ENCODE measurements at places on chromosomes 1 and 21.
A peak's percentile ranks its signal among the peaks of the same experiment; 100 is the strongest.

GRCh38 chr1:43878854-43879253 lies 54.7 kb upstream of the ARTN start:
- DNase-seq: no peak

- peak; percentile 87 for DNase-seq
These were observed 108.0 kb downstream of the BRINP2 start for GRCh38 chr1:177278626-177279390.

GRCh38 chr1:244727871-244728474 lies 75.0 kb downstream of the DESI2 start:
- no peak for DNase-seq

DNA sequence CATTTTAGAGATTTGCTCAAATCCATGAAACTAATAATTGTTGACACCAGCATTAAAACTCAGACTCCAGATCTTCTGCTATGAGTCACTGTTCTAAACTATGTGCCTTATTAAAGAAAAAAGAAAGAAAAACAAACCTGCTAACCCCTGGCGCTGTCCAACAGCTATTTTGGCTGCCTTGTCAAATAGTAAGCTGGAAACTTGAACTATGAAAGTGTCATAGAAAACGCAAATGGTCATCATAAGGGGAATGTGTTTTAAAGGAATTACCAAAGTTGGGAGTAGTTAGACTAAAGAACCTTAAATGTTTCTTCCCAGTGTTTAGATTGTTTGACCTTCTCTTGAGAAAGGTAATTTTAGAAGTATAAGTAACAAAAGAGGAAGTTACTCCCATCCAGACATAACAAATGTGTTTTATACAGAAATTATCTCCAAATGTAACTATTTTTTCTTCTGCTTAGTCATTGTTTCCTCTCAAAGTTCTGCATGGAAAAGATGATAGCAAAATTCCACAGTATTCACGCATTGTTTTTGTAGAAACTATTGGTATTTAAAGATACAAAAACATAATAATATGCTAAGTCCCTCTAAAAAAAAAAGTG lies 272.4 kb downstream of the TPR start:
- DNase-seq: peak; percentile 57

GRCh38 chr21:14567331-14568279 lies 21.5 kb upstream of the SAMSN1 start:
- DNase-seq: peak; percentile 45

GRCh38 chr1:78715181-78715661 lies 65.6 kb downstream of the IFI44 start:
- peak; percentile 45 for DNase-seq

DNA sequence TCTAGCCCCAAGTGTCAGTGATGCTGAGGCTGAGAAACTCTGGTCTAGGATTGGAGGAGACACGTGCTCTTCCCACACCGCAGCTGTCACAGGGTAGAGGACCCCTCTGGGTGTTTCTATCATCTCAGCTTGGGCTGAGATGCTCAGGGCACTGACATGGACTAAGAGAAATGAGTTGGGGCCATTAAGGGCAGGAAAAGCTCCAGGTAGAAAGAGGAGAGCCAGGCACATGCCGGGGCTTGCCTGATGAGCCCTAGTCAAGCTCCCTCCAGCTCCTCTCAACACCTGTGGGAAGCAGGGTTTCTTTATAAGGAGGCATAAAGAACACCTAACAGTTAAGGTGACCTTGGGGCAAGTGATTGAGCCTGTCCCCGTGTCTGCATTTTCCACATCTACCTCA lies 17.3 kb downstream of the ABCA4 start:
- DNase-seq: peak; percentile 54

DNA sequence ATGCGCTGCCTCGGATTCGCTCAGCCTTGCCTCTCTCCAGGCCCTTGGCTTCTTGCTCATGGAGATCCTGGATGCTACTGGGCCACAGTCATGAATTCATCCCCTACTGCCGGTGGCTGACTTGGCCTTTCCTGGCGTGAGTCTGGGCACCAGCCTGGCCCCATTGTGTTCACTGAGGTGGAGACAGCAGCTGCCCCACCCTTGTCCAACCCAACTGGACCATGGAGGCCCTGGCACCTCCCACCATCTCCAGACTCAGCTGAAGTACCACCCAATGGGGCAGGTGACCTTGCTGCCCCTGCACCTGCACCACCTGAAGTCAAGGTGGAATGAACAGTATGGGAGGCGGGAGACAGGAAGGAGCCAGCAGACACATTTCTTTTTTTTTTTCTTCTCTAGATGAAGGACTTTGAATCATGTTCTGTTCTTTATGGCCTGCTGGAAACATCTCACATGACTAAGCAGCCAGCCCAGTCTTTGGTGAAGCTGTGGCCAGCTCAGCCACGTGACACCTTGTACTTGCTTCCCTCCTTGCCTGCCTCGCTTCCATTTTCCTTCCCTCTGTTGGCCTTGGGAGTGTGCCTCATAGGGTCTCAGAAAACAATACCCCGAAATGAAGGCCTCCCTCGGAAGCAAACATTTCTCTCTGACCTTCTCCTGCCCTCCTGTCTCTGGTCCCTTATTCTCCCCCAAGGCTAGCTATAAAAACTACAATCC lies 3.8 kb upstream of the SLC30A2 start:
- DNase-seq: no peak
